Heart left ventricle (tissue), 16 donors: ENCODE measurements at places on chromosomes 12 and 14.
A peak's percentile ranks its signal among the peaks of the same experiment; 100 is the strongest.

DNA sequence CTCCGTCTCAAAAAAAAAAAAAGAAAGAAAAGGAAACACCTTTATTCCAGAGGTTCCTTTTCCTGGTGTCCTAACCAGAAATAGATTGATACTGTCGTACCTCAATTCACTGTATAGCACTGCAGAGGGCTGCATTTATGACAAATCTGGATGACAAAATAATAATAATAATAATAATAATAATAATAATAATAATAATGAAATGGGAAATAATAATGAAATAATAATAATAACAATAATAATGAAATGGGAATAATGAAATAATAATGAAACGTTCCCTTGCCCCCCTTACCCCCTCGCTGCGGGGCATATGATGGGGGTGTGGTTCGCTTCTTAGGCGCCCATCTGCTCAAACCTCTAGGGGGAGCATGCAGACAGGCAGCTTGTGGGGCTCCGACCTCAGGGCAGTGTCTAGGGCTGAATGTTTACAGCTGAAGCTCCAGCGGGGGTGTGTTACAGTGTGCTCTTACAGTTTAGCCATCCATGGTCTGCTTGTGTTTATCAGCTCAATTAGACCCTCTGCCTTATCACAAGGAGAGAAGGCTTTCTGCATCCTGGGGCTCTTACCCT, 1088.3 kb upstream of the SEL1L start:
- DNase-seq = no peak

DNA sequence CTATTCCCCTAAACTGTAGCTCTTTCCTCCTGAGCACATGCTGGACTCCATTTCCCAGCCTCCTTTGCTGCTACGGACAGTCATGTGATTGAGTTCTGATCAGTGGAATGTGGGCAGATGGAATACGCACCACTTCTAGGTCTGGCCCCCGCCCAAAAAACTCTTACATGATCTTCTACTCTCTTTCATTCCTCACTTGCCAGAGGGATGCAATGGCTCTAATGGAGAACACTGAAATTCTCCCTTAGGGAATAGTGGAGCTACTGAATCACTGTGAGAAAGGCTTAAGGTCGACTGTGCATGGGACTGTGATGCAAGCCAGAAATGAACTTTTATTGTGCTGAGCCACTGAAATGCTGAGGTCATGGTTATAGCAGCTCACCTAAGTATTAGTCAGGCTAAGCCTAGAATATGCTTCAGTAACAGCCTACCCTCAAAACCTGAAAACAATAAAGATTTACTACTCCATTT, 13.0 kb upstream of the TMED2 start:
- DNase-seq = peak; percentile 23

- no peak for DNase-seq
Measured at GRCh38 chr14:73241481-73242165, 4.3 kb downstream of the PAPLN start.

GRCh38 chr14:104265918-104266630, 127.7 kb downstream of the KIF26A start:
- DNase-seq = peak; percentile 5

GRCh38 chr14:30431552-30431951, 127.4 kb upstream of the G2E3 start:
- no peak for DNase-seq

DNA sequence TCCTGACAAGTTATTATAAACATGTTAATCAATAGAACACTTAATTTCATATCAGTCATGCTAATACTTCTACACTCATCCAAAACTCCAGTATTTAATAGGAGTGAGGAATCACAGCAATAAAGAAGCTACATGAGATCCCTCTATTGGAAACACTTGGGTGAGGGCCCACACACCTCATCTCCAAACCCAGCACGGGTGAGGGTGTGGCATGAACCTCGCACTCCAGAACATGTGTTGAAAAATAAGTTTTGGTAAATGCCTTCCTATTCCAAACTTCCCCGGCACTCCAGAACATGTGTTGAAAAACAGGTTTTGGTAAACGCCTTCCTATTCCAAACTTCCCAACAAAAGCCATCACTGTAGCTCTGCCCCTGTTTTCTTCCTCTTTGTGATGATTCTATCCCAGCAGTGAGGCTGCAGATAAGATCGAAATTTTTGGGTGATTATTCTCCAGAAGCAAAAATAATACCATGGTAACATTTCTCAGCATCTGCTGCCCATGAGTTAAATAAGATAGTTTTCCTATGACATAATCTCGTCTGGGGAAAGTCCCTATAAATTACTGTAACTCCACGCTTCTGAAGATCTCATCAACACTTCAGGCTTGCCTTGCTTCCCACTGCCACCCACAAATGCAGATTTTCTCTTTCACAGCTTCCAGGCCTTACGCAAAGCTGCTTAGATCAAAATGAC, 24.4 kb upstream of the PTPRB start:
- no peak for DNase-seq

- no peak for DNase-seq
Measured at GRCh38 chr12:119292893-119293630, 41.5 kb upstream of the CCDC60 start.

DNA sequence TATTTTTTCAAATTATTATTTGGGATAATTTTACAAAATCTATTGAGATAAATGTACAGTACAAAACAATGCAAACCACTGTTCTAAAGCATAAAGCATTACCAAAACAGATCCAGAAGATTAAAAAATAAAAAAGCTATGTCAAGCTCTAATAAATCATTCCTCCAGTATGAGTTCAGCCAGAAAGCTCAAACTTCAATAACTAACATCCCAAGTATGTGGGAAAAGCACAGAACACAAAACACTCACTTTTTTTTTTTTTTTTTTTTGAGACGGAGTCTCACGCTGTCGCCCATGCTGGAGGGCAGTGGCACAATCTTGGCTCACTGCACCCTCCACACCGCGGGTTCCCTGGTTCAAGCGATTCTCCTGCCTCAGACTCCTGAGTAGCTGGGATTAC, 11.3 kb downstream of the SAV1 start:
- no peak for DNase-seq

- no peak for DNase-seq
Measured at GRCh38 chr12:32889011-32889760, 7.4 kb downstream of the PKP2 start.

DNA sequence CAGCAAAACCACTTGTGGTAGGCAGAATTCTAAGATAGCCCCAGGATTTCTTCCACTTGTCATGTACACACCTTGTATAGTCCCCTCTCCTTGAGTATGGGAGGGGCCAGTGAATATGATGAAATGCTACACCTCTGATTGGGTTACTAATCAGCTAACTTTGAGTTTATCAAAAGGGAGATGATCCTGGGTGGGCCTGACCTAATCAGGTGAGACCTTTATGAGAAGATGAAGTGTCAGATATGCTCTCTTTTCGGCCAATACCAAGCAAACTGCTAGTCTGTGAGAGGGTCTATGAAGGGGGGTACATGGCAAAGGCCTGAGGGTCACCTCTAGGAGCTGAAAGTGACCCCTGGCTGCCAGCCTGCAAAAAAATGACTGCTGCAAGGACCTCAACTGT, 154.3 kb upstream of the CRY1 start:
- no peak for DNase-seq

DNA sequence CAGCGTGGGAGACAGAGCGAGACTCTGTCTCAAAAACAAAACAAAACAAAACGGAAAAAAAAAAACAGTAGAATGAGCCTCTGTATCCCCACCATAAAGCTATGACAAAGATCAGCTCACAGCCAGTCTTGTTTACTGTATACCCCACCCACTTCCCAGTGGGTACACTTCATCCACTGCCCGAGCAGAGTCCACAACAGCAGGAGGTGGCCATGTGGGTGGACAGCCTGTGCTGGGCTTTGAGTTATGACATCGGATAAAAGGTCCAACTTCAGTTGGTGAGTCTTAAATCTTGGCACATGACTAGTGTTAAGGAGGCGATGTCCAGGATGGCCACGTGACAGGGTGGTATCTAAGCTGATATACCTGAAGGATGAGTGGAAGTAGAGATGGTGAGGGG, 34.8 kb upstream of the MAPKAPK5 start:
- DNase-seq = no peak

DNA sequence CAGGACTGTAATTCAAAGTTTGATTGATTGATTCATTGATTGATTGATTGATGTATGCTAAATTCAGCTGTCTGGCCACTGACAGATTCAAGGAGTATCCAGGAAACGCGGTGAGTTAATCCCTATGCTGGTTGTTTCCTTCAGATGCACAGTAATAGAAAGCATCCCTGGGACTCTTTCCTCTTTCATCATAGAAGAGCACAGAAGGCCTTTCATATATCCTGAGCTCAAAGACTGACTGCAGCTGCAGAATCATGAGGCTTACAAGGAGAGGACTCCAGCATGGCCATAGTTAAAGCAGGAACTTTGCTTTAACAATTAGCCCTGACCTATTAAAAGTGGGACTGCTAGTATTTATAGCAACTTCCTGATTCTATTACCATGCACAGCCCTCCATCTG, 187.7 kb upstream of the TMTC1 start:
- no peak for DNase-seq

DNA sequence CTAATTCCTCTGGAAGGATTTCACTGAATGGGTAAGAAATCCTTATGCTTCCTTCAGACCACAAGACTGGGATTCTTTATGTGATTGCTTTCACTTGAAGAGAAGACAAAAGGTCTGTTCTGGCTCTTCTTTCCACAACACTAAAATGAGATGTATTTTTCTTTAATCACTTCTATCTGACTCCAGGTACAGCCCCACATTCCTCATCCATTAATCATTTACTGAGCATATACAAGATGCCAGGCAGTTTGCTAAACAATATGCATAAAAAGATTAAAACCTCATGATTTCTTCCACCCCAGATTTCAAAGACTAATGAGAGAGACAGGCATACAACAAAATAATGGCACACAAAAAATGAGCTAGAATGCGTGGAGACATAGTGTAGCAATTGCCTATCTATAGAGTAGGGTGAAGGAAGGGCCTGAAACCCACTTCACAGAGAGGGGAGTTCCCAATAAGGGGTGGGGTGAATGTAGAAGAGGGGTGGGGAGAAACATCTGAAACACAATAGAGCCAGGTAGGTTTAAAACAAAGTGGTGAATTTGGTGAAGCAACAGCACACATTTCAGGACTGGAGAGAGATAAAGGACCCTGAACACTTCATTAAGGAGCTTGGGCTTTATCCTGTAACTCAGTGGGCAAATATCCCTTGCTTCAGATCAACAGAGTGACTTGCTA, 65.1 kb upstream of the PRB2 start:
- no peak for DNase-seq
